ENCODE measurements at places on chromosomes 2 and 18.

DNA sequence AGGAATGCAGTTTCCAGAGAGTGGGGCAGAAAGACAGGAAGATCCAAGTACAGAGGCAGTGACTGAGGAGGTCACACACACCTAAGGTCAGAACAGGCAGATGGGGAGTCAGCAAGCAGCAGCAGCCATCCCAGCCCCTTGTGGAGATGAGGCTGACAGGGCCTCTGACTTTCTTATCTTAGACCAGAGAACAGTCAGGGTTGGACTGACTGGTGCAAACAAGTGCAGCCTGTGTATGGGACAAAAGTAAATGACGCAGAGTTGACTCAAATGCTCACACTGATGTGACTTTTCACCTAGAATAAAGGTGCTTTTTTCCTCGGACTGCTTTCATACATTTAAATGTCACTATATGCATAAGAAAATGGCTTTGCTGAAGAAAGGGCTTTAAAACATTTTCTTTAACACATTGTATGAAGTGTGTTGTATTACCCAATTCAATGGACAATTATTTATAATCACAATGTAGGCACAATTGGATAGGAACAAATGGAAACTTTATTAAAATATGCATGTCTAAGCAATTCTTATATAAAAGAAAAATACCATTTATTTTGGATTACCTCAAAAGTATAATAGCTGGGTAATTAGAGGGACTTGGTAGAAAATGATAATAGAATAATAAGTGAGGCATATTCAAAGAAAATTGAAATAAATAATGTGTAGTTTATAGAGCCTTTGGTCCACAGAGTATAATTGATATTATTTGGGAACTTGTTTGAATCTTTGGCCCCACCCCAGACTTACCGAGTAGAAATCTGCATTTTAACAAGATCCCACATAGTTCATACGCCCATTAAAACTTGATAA is 1321.5 kb upstream of the CELF4 start:
- DNase-seq, result no peak

DNA sequence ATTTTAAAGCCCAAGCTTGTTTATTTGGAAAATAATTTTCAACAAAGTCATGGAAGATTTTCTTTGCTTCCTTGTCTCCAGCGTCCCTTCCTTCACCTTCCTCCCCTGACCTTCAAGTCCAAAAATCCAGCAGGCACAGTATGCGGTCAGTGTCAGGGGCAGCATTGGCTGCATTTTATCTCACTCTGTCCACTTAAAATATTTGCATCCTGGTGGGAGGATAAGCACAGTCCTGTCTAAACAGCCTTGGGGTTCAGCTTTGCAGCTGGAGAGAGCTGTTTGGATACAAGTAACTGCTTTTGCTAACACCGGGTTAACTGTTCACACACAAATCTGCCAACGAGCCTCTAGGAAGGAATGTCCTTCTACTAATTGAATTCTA is 318.1 kb downstream of the PDE11A start:
- no peak for DNase-seq

DNA sequence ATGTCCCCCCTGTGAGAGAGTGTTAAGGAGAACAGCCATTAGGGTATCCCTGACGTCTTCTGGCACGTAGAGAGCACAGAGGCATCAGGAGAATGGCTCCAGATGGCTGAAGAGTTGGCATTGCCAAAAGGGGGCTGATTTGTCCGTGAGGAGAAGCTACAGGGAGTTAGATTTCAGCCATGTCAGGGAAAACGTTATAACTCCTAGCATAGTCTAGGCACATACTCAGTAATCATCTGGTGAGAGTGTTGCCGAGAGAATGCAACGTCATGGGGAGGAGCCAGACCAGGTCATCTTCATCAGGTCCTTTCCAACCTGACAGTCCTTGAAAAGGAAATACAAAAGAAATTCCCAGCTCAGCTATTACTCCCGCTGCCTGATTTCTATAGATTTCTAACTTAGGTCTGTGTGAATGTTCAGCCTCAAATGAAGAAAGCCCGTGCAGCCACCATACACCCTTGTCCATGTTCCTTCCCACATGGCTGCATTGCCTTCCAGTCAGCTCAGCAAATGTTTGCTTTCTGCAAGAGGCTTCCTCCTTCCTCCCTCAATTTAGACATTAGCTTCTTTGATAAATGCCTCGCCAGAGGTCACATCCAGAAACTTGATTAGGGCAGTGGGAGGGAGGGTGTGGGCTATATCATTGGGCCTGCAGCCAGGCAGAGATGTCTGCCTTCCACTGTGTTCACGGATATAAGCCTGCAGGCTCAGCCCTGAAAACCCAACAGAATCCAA is 93.0 kb downstream of the STPG4 start:
- no peak for DNase-seq

DNA sequence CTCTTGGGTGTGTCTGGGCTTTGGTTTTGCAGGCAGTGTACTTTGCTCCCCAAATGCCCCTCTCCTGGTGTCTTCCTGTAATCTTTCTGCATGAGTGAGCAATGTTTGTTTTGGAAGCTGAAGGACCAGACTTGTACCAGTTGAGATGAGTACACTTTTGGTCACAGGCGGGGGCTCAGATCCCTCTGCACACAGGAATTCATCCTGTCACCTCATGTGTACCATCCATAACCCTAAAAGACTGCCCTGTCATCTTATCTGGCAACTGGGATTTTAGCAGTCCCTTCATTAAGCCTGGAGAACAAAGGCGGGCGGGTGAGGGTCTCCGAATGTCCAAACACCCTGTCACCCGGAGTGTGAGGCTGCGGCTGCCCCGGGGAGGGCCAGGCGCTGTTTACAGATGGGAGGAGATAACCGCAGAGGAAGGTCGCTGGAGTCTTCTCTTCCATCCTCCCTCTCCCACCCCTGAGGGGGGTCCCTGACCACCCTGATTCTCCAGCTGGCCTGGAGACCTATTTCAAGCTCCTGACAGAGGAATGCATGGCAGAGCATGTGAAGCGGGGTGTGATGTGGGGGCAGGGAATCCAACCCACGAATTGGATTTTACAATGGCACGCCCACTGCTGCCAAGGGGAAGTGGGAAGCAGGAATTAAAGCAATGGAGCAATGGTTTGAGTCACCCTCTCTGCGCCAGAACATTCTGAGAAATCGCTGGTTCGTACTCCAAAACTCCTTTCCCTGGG is 158.2 kb upstream of the MYCN start:
- DNase-seq, result no peak

DNA sequence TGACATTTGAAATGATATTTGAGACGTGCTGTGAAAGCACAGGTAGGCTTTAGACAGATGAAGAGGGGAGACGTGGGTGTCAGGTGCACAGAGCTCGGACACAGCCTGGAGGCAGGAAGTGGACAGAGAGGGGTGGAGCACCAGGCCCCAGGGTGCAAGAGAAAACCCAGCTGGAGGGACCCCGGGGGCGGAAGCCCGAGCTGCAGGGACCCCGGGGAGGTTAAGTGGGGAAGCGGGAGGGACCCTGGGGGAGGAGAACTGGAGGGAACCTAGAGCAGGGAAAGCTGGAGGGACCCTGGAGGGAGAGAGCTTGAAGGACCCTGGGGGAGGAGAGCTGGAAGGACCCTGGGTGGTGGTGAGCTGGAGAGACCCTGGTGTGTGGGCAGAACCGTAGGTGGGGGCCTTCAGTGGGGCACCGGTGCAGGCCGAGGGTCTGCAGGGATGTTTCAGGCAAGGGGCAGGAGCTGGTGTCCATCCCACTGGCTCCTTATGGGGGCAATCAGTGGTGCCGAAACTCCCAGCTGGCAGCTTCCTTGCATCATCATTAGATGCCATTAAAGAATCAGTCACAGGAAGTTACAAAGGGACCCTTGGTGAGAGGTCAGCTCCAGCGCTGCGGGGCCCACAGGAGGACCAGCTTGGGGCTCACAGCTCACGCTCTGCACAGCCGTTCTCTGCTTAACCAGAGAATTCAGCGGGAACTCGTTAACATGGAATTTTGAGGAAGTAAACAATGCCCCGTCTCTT is 246.6 kb downstream of the EIPR1 start:
- no peak for DNase-seq

- DNase-seq, result no peak
These were observed 132.8 kb upstream of the IL1R2 start for GRCh38 chr2:101858910-101859309.
